DMS153 (cell line): ENCODE measurements at places on chromosomes 12 and 14.

GRCh38 chr12:108375986-108376663 lies 37.0 kb upstream of the CMKLR1 start:
- no peak for DNase-seq

GRCh38 chr12:66195242-66195641 lies 6.2 kb downstream of the IRAK3 start:
- DNase-seq = no peak

DNA sequence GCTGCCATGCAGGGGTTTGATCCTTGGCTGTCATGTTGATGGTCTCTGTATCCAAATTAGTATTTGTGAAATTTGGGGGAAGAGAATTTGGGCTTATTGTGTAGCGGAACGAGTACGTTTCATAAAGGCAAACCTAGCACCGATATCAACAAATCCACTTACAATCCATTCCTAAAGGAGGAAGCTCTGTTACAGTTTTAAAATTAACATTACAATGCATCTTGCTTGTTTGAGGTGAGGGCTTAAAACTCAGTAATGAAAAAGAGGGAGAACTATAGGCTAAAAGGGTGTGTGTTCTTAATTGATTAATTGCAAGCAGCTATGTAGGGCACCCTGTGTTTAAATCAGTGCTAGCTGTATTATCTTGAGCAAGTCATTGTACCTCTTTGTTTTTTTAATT lies 13.7 kb downstream of the RASSF3 start:
- DNase-seq = no peak

GRCh38 chr12:14207905-14208551 lies 157.5 kb upstream of the ATF7IP start:
- DNase-seq = peak; percentile 80

GRCh38 chr12:113612076-113612728 lies 140.5 kb upstream of the LHX5 start:
- no peak for DNase-seq

DNA sequence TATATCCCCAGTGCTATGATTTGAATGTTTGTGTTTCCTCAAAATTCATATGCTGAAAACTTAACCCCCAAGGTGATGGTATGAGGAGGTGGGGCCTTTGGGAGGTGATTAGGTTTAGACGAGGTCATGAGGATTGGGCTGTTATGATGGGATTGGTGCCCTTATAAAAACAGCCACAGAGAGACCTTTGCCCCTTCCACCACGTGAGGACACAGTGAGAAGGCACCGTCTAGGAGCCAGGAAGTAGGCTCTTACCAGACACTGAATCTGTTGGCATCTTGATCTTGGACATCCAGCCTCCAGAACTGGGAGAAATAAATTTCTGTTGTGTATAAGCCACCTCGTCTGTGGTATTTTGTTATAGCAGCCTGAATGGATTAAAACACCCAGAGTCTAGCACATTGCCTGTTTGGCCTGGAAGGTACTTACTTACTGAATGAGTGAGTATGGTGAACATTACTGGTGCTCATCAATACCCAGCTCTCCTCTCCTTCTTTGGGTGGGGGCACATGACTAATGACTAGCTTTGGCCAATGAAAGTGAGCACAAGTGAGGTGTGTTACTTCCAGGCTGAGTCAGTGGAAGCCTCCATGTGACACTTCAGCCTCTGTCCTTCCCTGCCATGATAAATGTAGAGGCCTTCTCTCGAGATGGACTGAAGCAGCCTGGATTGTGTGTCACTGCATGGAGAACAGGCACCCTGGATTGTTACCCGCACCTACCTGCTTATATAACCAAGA lies 72.4 kb upstream of the CHST11 start:
- no peak for DNase-seq

DNA sequence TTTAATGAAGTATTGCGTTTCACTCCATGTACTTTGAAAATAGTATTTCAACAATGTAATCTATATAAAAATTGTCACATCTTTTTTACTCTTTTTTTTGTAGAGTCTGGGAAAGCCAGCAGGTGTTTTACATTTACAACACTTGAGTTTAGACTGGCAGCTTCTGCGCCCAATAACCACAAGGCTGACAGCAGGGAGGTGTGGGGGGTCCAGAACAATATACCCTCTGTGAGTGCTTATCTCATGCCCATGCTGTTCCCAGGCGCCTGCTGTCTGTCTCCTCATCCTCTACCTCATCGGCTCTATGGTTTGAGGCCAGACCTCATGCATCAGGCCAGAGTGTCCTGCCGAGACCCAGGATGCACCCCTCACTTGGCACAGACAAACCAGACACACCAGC lies 24.9 kb downstream of the FBRSL1 start:
- no peak for DNase-seq

DNA sequence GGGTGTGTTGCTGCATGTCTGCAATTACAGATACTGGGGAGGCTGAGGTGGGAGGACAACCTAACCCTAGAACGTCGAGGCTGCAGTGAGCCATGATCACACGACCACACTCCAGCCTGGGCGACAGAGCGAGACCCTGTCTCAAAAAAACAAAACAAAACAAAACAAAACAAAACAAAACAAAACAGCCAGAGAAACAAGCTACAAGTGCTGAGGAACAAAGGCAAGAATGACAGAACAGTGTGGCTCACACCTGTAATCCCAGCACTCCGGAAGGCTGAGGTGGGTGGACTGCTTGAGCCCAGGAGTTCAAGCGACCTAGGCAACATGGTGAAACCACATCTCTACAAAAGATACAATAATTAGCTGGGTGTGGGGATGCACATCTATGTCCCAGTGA lies 38.0 kb upstream of the SRP54 start:
- no peak for DNase-seq

GRCh38 chr14:57479197-57479596 lies 14.5 kb downstream of the CCDC198 start:
- no peak for DNase-seq

- no peak for DNase-seq
Measured at GRCh38 chr12:89999699-90000505, 291.3 kb upstream of the ATP2B1 start.

DNA sequence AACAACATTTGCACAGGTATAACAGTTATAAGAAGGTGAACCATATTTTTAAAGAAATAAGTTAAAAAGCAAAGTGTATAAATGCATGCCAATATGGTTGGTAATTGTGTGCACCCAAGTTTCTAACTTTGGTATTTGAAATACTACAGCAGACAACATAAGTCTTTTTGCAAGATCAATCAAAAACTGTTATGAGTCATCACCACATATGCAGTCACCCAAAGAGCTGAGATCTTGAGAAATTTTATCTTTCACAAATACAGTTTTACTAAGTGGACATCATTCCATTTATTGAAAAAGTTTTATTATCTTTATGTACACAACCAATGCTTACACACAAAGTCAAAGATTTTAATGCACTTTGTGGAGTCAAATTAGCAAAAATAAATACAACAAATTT lies 7.0 kb upstream of the ACSS3 start:
- DNase-seq = no peak

DNA sequence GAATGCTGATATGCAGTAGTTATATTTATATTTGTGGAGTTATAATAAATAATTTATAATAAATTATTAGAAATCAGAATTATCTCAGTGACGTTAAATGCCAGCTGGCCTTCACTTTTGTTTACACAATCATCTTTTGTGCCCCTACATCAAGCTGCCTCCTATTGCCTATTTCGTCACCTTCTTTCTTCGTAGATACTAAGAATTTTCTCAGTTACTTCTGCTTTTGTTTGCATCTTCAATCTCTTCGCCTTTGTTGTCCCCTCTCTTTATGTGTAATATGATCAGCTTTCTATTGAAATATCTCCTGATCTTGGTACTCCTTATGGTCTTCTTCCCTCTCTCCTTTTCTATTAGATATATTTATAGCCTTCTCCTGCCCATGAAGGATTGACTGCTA lies 197.0 kb downstream of the ERC1 start:
- no peak for DNase-seq

DNA sequence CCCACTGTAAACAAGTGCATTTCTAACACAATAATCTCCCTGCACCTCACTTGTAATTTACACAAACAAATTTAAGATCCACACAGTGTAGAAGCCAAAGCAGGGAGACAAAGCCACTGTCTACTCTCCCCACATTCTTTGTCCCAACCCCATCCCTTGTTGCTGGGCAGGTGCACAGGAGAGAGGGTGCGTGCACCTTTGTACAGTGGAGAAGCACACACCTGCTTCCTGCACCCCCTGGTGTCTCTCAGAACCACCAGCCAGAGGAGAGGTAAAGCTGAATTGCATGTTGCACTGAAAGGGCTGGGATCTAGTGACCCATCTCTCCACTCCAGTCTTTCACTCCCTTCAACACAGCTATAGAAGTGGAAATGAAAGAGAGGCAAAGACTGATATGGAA lies 51.4 kb upstream of the IFNG-AS1 start:
- DNase-seq = peak; percentile 42

DNA sequence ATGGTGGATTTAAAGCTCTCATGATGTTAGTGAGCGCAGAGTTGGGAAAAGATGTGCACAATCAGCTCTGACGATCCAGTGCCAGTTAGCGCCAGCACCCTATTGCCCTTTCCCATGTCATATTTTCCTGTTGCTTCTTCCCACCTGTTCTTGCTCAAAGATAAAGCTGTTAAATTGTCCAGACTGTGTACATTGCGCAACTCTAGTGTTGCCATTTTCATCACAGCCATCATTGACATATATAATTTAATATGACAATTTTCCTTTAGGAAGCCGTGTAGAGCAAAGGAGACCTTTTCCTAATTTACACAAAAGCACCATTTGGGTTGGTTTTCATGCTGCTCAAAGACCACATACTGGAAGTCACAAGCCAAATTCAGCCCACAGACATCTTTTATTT lies 5.7 kb upstream of the C12orf42 start:
- DNase-seq = no peak

GRCh38 chr14:34981743-34982420 lies 910 bp upstream of the SRP54 start:
- DNase-seq = peak; percentile 69

GRCh38 chr12:71949646-71950045 lies 11.0 kb downstream of the TPH2 start:
- no peak for DNase-seq

GRCh38 chr12:2689393-2689792 lies 105.4 kb upstream of the FKBP4 start:
- DNase-seq = no peak

DNA sequence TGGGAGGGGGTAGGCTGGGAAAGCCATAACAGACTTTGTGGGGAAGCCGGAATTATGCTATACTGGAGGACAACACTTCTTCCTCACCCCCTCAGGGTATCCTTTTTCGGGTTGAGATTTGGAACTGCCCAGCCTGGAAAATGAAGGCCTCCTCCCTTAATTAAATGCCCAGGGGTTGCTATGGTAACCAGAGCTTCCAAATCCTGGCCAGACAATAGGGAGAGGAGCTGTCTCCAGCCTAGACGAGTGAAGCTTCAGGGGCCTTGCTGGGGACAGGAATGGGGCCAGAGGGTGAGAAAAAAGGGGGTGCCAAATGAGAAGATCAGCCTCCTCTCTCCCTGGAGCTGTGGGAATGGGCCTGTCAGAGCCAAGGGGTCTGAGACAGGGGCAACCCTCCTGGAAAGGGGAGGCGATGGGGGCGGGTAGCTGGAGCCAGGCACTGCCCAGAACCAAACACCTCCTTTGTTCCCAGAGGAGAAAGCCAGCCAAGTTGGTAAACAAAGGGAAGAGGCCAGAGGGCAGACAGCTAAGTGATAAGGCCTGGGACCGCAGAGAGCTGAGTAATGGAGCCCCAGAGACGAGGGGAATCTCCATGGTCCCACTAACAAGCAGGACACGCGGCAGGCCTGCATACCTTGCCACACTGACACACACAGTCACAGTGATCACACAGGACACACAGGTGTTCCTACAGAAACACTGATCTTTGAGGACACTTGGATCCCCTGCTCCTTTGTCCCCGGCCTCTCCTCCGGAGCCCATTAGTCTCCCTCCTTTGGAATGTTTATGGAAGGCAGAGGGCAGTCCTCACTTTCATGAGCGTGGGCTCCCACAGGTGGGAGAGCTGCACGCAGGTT lies 17.9 kb upstream of the RND1 start:
- no peak for DNase-seq

GRCh38 chr14:76306131-76306530 lies 69.8 kb upstream of the ESRRB start:
- no peak for DNase-seq

DNA sequence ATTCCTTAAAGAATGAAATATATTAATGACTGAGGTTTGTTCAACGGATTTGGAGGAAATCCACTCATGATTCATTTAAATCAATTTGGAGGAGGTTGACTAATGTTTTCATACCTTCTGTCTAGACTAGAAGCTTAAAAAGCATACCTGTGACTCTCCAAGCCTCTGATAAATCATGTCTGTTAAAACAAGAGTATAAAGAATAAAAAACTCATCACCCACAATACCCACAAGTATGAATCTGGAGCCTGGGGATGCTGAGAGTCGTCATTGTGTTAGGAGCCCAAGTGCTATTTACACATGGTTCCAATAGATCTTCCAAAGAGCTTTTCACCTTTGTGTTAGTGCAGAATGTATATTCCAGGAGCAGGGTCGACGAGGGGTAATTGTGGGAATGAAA lies 86.8 kb upstream of the ADAMTS20 start:
- no peak for DNase-seq

DNA sequence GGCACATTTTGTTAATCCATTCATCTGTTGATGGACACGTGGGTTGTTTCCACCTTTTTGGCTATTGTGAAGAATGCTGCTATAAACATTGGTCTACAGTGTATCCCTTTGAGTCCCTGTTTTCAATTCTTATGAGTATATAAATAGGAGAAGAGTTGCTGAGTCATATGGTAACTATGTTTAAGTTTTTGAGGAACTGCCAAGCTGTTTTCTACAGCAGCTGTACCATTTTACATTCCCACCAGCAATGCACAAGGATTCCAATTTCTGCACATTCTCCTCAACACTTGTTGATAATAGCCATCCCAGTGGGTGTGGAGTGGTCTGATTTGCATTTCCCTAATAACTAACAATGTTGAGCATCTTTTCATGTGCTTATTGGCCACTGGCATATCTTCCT lies 6.9 kb upstream of the SVOP start:
- no peak for DNase-seq

DNA sequence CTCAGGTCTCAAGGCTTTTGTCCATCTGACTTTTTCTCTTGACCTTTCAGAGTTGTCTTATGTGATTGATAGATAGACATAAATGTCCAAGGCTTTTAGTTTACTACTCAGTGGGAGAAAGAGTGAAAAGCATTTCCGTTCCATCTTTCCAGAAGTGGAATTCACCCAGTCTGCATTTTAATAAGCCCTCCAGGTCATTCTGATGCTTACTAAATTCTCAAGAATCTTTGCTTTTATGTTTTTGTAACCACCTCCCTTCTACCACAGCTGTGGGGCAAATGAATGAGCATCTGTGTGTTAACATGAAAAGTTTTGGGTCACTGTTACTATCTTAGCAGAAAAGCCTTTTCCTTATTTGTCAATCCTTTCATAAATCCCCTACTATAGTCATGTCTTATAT lies 251.4 kb downstream of the LRIG3 start:
- no peak for DNase-seq
